Left cardiac atrium (tissue), 4 donors: ENCODE measurements at places on chromosomes 4 and X. TPM values are rescaled to one million over a fixed set of nuclear protein-coding genes. Genes with fewer than 3 reads are reported as not detected.

ABLIM2 gene
- 14.3 TPM for total RNA-seq

DCAF8L2 gene
- not detected for total RNA-seq

GRPEL1 gene
- 46.1 TPM for total RNA-seq

MRPS18C gene
- 53.0 TPM for total RNA-seq

MAML3 gene
- 3.0 TPM for total RNA-seq

L1CAM gene
- total RNA-seq, result 4.3 TPM

IL2 gene
- total RNA-seq, result not detected

CYSLTR1 gene
- 1.4 TPM for total RNA-seq

HNRNPD gene
- total RNA-seq, result 106 TPM

TLR3 gene
- total RNA-seq, result 5.3 TPM

PIR gene
- 8.7 TPM for total RNA-seq
